Dorsolateral prefrontal cortex (tissue), 122 donors: ENCODE measurements at places on chromosomes 3 and 15.
A peak's percentile ranks its signal among the peaks of the same experiment; 100 is the strongest.

GRCh38 chr15:40320931-40321371, 2.5 kb upstream of the INAFM2 start:
- DNase-seq: no peak

- DNase-seq: no peak
Observed at GRCh38 chr15:70066447-70066846, 31.3 kb downstream of the TLE3 start.

DNA sequence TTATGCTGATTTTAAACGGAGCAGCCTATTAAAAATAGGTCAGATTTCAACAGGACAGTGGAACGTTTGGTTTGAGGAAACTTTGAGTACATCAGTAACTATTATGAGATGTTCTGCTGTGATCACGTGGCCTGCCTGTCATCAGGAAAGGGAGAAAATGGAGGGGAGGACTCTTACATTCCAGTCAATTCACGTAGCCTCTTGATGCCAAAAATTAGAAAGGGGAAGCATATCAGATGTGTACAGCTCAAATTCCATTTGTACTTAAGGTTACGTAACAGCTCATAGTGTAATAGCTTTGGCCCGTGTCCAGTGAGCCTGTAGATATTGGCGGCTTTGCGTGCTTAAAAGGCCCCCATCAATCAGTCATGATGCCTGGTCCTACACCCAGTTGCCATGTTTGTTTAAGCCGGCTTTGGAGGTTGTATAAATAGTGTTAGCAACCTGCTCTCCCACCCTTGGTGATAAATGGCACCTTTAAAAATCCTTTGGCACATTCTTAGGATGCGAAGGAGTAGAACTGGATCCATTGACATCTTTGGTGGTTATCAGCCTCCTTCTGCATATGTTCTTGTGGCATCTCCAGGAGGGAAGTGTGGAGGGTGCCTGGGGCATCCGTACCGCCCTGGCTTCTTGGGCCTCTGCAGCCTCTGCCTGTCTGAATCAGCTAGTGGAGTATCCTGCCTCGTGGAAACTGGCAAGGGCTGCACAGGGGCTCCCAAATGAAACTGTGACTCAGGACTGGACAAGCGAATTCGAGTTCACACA, 163.9 kb downstream of the THSD4 start:
- no peak for DNase-seq

- DNase-seq: peak; percentile 31
Observed at GRCh38 chr3:37028329-37028728, 35.0 kb downstream of the MLH1 start.

DNA sequence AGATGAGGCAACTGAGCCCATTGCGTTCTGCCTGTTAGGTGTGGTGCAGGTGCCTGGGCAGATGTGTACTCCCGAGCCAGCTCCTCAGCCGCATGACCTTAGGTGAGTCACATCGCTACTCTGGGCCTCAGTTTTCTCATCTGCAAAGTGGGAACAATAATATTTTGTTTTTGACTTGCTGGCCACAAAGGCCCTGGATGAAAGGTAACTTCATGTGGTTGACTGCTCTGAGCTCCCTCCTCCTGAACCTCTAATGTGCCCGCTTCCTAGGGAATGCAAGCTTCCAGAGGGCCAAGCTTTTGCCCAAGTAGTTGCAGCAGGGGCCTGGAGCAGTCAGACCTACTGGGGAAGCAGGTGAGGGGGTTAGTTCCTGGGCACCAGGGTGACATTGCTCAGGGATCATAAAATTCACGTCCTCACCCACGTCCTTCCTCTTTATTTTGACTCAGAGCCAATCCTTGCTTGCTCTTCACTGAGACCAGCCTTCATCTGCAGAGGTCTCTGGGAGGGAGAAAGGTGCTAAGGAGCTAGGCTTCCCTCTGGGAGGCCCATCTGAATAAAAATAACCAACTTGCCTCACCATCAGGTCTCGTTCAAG, 149.0 kb upstream of the TLE3 start:
- DNase-seq: no peak

DNA sequence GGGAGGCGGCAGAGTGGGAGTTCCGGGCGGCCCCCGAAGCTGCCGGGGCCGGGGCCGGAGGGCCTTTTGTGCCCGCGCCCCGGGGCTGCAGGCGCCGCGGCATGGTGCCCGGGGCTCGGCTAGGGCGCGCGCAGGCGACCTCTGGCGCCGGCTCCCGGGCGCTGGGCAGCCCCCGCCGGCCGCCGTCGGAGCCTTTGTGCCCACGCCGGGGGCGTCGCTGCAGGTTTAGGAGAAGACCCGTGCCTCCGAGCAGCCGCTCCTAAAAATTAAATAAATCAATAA, 299 bp downstream of the PAQR9 start:
- no peak for DNase-seq

- no peak for DNase-seq
Observed at GRCh38 chr15:100818927-100819326, 60.7 kb upstream of the ALDH1A3 start.

DNA sequence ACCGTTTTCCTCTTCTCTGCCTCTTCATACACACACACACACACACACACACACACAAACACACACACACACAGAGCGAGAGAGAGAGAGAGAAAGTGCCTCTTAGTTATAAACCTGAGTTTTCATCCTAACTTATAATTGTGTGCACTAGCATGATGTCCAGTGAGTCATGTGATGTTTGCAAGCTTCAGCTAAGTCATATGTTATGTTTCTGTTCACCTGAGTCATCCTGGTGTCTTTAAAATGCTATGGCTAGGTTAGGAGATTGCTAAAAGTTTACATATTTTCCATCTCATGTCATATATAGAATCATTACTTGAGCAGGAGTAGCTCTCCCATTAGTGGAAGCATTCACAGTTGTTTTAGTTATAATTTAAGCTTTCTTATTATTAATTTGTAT, 155.8 kb downstream of the EPHA6 start:
- DNase-seq: no peak

DNA sequence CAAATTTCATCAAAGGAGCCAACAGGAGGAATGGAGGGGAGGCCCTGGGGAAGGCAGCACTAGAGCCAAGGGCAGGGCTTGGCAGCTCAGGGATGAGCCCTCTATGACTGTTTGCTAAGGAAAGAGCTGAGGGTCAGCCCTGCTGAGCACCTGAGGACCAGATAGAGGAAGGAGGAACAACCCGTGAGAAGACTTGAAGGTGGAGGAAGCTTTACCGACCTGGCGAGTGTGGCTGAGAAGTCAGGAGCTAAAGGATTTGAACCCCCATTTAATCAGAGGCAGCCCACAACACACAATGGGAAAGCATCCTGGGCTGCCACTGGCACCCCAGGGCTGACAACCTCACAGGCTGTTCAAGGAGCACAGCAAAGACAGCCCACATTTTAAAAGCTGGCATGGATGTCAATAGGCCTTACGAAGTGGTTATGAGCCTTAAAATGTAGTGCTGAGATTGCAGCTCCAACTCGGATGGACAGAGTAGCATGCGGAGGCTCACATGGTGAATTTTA, 20.7 kb upstream of the LRRC2 start:
- no peak for DNase-seq

DNA sequence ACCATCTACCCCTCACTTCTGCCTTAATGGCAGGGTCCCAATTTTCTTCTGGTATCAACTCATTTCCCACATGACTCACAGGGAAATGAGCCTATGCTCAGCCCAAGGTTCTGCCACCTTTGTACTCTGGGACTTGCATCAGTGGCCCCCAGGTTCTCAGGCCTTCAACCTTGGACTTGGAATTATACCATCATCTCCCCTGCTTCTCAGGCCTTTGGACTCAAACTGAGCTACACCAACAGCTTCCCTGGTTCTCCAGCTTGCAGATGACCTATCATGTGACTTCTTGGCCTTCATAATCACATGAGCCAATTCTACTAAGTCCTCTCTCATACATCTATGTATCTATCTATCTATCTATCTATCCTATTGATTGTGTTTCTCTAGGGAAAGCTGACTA, 149.5 kb downstream of the PLCH1 start:
- no peak for DNase-seq

DNA sequence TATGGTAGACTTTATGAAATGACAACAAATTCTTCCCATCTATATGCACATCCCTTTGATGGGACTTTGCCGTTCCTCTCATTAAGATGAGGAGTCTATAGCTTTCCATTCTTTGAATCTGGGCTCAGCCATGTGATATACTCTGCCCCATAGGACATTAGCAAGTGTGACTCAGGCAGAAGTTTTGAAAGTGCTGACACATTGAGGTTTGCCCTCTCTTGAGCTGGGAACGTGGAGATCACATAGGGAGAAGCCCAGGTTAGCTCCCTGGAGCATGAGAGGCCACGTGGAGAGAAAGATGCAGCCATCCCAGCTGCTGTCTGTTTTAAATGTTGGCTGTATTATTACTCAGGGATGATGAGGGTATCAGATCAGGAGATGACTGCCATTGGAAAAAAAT, 67.7 kb upstream of the OXTR start:
- no peak for DNase-seq

DNA sequence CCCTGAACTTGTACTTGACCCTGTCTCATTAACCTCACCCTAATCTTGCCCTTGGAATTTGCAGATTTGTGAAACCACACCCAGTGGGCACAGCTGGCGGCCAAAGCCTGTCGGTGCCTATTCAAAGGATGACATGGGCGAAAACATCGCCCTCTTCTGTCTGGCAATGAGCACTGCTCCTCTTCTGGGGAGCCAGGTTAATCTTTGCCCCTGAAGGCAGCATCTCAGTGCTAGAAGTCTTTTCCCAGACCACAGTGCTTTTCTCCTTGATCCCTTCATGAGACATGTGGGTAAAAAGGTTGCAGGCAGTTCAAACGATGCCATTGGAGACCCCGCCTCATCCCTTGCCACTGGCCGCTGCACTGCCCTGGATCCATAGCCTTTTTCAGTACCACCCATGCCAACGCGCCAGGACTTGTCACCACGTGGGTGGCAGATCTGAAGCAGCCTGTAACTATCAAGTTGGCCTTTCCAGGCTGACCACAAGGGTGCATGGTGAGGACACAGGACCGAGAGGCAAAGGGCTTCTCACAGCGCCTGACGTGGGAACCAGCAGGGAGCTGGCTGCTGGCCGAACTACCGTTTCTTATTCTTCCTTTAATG, 6.5 kb upstream of the DNASE1L3 start:
- peak; percentile 80 for DNase-seq

DNA sequence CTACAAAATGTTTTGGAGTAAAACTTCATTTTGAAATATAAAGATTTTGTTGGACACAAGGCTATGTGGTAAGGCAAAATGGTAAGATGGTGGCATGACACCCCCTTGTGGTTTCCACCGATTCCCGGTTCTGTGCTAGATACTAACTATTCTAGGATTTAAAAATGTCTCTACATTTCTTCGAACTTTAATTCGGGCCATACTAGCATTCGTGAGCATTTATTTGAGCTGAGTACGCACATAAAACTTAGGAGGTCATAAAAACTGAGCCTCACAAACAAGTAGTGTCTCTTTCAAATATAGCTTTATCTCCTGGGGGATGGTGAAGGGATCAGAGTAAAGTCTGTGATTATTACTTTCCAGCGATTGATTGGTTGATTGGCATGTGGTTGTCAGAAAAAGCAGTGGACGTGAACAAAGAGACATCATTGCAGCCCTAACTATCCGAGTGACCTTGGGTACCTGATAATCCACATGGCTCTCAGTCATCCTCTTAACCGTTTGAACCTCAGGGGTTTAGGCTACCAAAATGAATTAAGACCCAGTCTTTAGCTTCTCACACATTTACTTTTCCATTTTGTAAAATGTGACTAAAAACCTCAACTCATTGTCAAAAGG, 1.1 kb upstream of the ZNF639 start:
- DNase-seq: peak; percentile 55

- DNase-seq: no peak
Observed at GRCh38 chr3:29249829-29250345, 31.0 kb upstream of the RBMS3 start.

- DNase-seq: no peak
Observed at GRCh38 chr3:134965865-134966481, 170.9 kb downstream of the EPHB1 start.

GRCh38 chr3:123481722-123482457, 33.0 kb upstream of the ADCY5 start:
- no peak for DNase-seq

DNA sequence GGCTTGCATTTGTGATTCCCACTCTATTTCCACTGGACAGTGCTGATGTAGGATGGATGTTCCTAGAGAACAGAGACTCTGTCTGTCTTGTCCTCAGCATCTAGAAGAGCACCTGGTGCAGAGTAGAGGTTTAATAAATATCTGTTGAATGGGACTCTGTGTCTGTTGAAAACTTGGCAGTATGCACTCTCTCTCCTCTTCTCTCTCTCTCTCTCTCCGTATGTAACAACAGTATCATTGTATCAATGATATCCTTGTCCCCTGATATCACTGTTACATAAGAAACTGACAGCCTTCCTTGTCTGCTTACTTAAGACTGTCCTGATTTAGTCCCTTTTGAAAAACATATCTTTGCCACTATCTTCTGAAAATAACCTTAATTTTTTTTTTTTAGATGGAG, 24.3 kb upstream of the MGLL start:
- no peak for DNase-seq

DNA sequence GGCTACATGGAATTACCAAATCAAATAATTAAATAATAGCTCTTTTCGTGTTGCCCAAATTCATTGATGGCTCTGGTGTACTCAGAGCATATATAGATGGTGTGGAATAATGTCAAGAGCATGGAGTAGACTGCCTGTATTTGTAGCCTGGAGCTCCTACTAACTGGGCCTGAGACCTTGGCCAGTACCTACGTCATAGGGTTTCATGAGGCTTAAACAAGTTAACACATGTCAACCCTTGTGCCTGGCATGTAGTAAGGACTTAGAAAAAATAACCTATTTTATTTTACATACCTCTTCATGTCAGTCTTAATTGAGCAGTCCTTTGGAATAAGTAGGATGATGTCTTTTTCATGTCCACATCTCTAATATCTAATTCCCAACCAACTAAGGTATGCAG, 223.7 kb upstream of the DPH6 start:
- no peak for DNase-seq

GRCh38 chr3:94739420-94739819, 676.6 kb downstream of the NSUN3 start:
- DNase-seq: no peak

- peak; percentile 51 for DNase-seq
Observed at GRCh38 chr15:81224232-81224631, 27.6 kb downstream of the IL16 start.
